Cortex of kidney (tissue), 1 donor: ENCODE measurements at places on chromosomes 12 and 14.

GRCh38 chr12:84974155-84974815, 61.7 kb upstream of the SLC6A15 start:
- no peak for DNase-seq

- DNase-seq = no peak
Measured at GRCh38 chr12:16604596-16605252, 1.2 kb downstream of the LMO3 start.

GRCh38 chr14:63361790-63362189, 43.1 kb upstream of the GPHB5 start:
- DNase-seq = no peak

- no peak for DNase-seq
Measured at GRCh38 chr14:82641050-82641540, 1107.4 kb upstream of the SEL1L start.

DNA sequence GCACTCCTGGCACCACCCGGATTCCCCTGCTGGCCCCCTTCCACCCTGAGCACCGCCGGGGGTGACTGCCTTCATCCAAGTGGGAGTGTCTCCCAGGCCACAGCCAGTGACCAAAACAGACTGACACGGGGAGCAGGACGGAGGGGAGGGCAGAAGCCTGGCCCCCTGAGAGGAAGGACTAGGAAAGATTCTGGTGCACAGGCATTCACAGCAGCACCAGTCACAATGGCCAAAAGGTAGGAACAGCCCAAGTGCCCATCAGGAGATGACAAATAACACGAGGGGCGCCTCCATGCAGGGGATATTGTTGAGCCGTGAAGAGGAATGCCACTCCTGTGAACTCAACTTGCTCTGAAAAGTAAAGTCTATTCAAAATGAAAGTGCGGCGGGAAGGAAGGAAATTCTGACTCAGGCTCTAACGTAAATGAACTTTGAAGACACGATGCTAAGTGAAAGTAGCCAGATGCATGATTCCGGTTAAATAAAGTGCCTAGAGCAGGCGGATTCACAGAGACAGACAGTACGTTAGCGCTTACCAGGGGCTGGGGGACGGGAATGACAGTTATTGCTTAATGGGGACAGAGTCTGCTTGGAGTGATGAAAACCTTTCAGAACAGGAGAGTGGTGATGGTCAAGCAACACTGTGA, 146.1 kb upstream of the NCOR2 start:
- no peak for DNase-seq

DNA sequence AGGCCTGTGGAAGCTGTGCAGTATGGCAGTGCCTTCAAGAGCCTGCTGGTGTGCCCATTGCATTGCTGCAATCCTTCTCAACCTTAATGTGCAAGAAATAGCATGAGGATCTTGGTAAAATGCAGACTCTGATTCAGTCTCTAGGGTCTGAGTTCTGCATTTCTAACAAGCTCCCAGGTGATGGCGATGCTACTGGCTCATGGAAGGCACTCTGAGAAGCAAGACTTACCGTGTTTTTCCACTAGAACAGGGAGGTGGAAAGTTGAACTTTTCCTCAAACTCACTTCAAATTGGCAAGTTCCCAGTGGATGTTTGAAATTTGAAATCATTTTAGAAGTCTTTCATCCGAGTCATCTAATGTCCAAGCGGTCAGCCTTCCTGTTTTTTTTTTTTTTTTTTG, 55.5 kb downstream of the MYRFL start:
- no peak for DNase-seq

DNA sequence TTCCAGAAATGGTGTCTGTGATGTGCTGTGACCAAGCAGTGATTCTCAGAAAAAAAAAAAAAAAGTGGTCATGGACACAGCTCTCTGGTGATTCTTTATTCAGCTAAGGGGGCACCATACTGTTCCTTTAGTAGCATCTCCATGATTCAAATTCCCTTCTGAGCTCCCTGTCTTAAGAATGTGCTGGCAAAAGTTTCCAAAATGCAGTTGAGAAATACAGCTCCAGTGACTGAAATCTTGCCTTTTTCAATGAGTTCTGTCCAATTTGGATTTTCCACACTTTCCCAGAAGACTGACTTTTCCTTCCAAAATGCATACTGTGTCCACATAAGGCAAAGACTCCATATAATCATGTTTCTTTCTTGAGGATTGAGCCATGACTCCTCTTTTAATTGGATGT, 24.3 kb upstream of the CPM start:
- DNase-seq = no peak

GRCh38 chr12:3273409-3273853, 196.3 kb downstream of the TSPAN9 start:
- DNase-seq = no peak

- no peak for DNase-seq
Measured at GRCh38 chr12:51392556-51393237, 1.5 kb upstream of the GALNT6 start.

DNA sequence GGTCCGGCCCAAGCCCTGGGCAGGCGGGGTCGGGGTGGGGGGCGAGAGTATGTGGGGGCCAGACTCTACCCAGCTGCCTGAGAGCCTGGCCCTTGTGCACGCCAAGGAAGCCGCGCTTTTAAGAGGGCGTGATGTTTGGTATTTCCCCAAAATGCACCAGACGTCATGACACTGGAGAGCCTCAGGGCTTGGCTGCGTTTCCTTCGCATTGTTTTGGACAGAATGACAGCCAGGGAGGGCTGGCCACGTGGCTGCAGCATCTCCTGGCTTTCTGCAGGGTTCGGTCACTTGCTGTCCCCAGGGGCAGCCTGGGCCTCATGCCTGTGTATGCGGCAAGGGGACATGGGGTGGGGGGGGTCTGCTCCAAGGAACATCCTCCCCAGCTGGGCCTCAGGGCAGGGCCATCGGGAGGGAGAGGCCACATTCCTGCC, 16.1 kb upstream of the NUDT14 start:
- no peak for DNase-seq

DNA sequence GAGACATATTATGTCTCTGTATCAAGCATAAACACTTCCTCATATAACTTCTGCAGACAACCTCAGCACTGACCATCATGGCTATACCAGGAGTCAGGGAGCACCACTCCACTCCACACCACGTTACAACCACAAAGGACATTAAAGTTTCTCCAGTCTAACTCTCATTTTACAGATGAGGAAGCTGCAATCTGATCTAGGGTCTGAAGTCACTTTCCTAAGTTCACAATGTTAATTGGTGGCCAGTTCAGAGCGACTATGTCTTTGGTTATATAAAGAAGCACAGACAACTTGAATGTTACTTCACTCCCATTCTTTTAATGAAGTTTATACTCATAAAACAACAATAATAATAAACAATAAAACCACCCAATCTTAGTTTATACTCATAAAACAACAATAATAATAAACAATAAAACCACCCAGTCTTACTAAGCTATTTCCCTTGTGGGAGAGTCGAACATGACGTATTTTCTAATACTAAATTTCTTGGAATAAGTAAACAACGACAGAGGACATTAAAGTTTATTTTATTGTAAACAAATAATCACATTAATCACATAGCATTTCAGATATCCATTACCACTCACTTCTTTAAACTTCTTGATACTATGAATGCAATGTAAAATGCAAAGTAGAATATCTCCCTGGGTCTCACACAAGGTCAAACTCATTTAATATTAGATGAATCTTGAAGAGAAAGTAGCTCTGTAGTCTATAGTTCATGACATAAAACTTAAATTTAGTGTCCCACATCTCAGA, 72.4 kb upstream of the SSTR1 start:
- DNase-seq = no peak

- DNase-seq = no peak
Measured at GRCh38 chr12:53161119-53161911, 19.2 kb upstream of the ZNF740 start.

GRCh38 chr12:65494537-65494936, 216.1 kb downstream of the MSRB3 start:
- DNase-seq = no peak

GRCh38 chr12:52486166-52487105, 6.6 kb downstream of the KRT6A start:
- no peak for DNase-seq

- DNase-seq = no peak
Measured at GRCh38 chr12:75781532-75782046, 250.0 kb downstream of the PHLDA1 start.

GRCh38 chr12:51863363-51863932, 14.9 kb upstream of the FIGNL2 start:
- DNase-seq = no peak

GRCh38 chr14:92647797-92648279, 100.6 kb downstream of the LGMN start:
- DNase-seq = no peak

GRCh38 chr12:65605019-65605418, 219.3 kb upstream of the HMGA2 start:
- no peak for DNase-seq

DNA sequence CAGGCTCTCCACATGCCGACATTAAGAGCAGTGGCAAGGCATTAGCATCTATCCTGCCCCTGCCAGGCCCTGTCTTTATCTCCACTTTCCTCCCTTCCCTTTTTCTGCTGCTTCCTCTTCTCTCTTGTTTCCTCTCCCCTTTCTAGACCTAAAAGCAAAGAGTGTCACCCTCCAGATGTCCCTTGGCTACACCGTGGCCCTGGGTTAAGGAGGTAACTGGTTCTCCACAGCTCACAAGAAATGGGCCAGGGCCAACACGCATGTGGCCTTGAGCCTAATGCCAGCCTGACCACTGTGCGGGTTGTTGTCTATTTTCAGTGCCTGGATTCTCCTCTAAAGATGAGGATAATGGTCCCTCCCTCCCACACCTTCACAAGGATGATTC, 41.7 kb upstream of the DDX11 start:
- DNase-seq = no peak

- no peak for DNase-seq
Measured at GRCh38 chr12:130308393-130308792, 29.3 kb upstream of the PIWIL1 start.

- DNase-seq = no peak
Measured at GRCh38 chr12:128789356-128789929, 34.3 kb downstream of the SLC15A4 start.

DNA sequence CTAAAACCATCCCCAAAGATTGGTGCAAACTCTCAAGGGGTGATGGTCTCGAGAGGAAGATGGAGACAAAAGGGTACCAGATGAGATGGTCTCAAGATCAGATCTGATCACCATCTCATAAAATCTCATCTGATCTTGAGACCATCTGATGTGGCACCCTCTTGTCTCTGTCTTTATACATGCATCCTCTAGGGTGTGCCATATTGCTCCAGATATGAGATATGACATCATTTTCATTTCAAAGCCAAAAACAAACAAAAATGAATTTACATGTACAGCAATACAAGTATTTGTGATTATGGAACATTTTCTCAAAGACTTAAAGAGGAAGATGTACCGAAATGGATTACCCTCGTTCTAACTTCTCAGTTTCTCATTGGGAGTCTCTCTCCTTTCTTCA, 787.2 kb downstream of the GALC start:
- no peak for DNase-seq

GRCh38 chr14:68441542-68441941, 351.3 kb downstream of the ZFP36L1 start:
- DNase-seq = no peak

DNA sequence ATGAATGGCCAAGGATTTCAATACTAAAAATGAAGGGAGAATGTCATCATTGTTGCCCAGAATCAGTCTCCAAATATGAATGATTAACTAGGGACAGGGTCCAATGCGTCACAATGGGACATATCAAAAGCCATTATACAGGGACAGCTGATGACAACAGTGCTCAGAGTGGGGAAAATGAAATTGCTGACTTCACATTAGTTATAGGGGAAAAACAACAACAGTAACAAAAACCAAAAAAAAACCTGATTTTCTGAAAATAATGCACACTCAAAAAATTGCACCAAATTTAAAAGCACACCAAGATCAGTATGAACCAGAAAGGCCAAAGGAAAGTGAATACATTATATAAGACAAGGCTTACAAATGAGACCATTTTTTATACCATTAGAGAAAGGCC, 353.2 kb upstream of the SOX5 start:
- DNase-seq = no peak

DNA sequence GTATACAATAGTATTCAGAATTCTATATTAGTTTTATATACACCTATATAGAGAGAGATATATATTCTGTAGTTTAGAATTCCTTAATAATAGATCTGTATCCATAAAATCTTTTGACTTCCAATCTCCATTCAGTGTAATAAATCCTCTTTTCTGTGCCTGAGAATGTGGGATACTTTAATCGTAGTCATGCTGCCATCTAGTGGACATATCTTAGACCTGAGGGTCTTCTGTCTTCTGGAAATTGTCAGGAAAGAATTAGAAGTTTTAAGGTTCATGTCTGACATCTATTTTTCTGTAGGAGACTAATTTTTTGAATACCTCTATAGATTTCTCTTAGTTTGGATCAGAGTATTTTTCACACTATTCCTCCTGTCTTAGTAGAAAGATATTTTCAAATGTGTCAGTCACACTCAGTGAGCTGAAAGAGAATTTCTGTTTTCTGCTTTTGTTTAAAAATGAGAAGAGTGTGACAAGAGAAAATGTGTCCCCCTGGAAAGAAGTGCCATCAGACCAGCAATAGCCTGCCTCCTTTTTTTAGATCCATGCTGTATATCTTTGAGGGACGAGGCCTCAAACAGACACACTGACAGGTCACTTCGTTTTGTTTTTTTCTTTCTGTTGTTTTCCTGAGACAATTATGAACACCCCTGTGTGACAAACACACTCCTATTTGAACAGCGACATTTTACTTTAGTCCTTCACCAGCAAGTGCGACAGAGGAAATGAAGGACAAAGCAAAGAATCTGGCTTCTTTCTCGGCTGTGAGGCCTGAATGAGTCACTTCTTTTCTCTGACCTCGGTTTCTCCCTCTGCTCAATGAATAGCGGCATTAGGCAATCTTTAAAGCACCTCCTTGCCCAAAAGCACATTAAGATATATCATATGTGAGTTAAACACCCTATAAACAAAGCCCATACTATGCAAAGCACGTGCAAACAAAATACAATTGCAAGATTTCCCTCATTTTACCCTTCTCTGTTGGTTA, 96.3 kb downstream of the GALC start:
- DNase-seq = no peak

GRCh38 chr12:101527682-101528081, 52.5 kb downstream of the SPIC start:
- DNase-seq = no peak

- DNase-seq = no peak
Measured at GRCh38 chr14:68012871-68013270, 193.3 kb downstream of the RAD51B start.

- DNase-seq = no peak
Measured at GRCh38 chr14:35234012-35234805, 58.0 kb upstream of the PSMA6 start.

DNA sequence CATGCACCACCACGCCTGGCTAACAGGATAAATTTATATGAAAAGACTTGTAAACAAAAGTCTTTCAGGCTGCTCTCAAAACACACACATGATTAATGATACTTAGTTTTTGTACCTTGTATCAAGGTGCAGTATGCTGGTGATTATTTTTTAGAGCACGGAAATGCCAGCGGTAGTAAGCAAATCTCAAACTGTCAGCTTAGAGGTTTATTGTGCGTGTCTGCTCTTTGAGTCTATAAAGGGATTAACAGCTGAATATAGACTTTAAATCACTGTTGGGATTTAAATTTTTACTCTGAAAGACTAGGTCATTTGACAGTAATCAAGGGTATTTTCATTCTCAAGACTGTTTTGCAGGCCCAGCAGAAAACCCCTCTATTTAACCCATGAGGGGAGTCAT, 50.5 kb downstream of the PLEKHA5 start:
- DNase-seq = no peak

GRCh38 chr12:102426599-102427542, 53.5 kb downstream of the IGF1 start:
- DNase-seq = no peak

- DNase-seq = no peak
Measured at GRCh38 chr12:96221391-96221790, 27.2 kb downstream of the ELK3 start.
